ENCODE measurements at places on chromosomes 4 and X.
A peak's percentile ranks its signal among the peaks of the same experiment; 100 is the strongest.

DNA sequence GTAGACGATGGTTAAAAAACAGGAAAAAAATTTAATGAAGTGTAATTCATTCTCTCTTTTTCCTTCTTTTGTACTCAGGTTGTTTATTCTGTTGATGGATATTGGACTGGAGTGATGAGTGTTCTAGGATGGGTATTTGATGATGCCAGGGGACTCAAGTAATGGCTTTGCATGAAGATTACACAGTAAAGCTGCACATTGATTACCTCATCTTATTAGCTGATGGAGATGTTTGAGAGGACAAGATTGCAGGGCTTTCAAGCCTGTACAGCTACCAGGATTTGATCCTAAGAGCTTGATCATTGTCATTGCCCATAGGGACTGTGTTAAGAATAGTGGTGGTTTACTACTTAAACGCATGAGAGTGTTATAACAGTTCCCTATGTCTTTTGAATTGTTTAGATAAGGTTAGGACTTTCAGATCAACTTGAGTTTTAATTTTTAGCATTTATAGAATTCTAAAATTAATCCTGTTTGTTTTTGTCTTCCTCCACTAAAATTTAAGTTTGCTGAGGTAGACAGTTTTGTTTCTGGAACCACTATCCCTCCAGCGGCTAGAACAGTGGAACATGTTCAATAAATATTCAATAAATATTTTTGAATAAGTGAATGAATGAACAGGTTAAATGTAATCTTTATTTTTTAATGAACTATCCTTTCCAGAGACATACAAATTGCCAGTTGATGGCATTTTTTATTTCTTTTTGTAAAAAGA lies 58.2 kb downstream of the GAB1 start:
- no peak for DNase-seq

GRCh38 chr4:79585834-79586233 lies 177.8 kb upstream of the GK2 start:
- peak; percentile 76 for DNase-seq

DNA sequence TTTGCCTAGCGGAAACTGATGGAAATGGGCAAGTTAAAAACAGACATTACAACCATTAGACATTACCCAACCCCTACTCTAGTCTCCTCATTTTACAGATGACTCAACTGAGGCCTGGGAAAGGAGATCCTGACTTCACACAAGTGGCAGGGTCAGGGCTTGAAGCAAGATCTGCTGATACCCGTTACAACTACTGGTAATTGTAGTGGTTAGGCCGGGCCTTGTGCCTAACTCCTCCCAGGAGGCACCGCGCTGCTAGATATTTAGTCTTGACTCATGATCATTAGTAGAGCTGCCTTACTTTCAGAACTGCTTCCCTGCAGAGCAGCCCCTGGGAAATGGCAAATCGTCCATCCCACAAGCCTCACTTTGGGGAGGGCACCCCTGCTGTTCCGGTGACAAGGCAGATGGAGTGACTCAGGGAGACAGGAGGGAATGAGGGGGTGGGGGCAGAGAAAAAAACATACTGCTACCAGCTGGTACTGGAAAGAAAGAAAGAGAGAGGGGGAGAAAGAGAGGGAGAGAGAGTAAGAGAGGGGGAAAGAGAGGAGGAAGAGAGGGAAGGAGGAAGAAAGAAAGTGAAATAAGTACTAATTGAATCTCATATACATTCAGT lies 12.2 kb downstream of the ARHGEF6 start:
- no peak for DNase-seq

GRCh38 chr4:78131403-78131802 lies 74.3 kb downstream of the FRAS1 start:
- DNase-seq = no peak

DNA sequence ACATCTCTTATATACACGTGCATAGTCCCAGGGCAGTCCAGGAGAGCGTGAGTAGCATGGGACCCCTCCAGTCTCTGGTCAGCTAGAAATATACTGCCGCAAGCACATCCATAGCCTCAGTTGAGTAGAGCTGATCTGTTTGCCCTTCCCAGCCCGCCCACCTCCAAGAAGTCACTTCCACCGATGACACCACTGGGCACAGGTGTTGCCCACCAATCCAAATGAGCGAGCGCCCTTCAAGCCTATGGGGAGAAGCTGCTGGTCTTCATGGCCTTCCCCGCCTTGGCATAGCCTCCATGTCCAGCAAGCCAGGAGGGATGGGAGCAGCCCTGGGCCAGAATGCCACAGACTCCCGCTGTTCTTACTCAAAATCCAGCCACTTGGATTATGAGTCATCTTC lies 10.2 kb downstream of the DUSP9 start:
- DNase-seq = no peak

- no peak for DNase-seq
These were observed 35.2 kb downstream of the SEPTIN11 start for GRCh38 chr4:76984788-76985211.

GRCh38 chr4:149595500-149595899 lies 220.1 kb downstream of the IQCM start:
- no peak for DNase-seq

DNA sequence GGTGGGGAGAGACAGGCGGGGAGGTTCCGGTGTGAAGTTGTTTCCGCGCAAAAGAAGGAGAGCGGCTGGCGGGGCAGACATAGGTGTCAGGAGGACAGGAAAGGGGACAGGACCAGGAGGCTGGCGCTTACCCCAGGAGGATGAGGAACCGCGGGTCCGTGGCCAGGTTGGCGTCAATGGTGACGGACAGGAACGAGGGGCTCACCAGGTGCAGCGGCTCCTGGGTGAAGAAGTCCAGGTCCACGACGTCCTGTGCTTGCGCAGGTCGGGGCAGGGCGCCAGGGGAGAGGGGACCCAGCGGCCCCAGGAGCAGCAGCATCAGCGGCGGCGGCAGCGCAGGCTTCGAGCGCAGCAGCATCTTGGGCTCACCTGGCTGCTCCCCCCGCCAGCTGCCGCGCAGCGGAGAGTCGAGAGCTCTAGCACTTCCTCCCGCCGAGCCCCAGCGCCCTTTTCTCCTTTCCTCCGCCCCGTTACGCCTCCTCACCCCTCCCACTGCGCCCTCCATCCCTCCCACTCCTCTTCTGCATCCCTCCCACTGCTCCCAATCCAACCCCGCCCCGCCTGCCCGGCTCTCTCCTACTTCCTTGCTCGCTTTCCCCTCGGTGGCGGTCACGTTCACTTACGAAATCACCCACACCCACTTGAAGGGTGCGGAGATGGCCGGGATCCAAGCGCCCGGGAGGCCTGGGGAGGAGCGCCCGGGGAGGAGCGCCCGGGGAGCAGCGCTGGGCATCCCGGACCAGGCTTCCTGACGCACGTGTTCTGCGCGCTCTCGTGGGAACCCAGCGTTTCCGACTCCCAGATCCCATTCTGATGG lies at the start of gene HPSE:
Gene HPSE (minus strand): TSS at position 424 of the 817 bp plus-strand sequence. CDS start 66 bp downstream, at position 358.
- DNase-seq = peak; percentile 45

DNA sequence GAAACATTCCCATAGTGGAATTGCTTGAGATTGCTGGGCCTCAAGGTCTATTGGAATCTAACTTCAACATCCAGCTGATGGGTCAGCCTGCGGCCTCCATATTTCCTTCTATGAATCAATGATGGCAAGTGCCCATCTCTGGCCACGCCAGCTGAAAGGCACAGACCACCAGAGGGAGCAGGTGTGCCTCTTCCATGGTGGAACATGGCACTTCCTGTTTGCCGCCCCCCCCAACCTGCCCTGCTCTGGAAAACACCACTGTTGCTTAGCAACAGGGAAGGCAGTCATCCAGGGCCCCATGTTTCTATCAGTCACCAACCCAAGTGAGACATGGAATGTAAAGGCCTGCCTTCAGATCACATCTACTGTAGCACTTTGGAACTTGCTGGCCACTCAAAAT lies 11.6 kb downstream of the PAGE4 start:
- DNase-seq = peak; percentile 23

DNA sequence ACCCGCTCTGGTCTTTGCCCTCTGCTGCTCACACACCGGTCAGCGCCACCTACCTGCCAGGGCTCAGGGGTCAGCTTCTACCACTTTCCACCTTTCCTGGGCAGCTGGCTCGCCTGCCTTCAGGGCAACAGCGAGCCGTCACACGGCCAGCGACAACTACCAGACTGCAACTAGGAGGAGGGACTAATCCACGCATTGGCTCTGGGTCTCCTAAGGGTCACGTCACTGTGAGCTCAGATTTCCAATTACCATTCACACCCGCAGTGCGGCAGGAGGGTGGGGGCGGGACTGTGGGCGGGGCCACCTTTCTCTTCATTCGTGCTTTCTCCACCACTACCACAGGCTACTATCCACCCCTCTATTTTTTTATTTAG lies at the start of gene BEX5:
Gene BEX5 (minus strand): TSS at position 172 of the 374 bp plus-strand sequence. CDS start 1,712 bp downstream, outside the sequence.
- DNase-seq = peak; percentile 40

- DNase-seq = no peak
These were observed 8.9 kb downstream of the PIGG start for GRCh38 chr4:507745-508512.

DNA sequence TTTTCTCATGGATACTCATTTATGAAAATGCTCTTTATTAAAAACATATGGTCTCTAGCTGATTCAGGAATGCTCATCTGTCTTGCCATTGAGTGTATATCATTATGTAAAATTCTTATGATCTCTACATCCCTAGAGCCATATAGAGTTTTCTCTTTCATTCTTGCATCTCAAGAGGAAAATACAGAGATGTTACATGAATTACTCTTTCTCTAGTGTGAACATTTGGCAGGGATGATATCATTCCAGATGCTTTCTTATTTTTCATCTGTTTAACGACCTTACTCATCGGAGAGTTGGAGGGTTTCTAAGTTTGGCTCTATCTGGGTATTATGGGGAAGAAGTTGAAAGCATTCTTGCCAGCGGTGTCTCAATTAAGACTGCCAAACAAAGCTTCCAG lies 202.9 kb upstream of the SLC7A11 start:
- DNase-seq = no peak

GRCh38 chr4:40193016-40193571 lies 3.7 kb upstream of the RHOH start:
- no peak for DNase-seq

- DNase-seq = peak; percentile 30
These were observed 50.7 kb upstream of the NLGN4X start for GRCh38 chrX:6279277-6279909.

DNA sequence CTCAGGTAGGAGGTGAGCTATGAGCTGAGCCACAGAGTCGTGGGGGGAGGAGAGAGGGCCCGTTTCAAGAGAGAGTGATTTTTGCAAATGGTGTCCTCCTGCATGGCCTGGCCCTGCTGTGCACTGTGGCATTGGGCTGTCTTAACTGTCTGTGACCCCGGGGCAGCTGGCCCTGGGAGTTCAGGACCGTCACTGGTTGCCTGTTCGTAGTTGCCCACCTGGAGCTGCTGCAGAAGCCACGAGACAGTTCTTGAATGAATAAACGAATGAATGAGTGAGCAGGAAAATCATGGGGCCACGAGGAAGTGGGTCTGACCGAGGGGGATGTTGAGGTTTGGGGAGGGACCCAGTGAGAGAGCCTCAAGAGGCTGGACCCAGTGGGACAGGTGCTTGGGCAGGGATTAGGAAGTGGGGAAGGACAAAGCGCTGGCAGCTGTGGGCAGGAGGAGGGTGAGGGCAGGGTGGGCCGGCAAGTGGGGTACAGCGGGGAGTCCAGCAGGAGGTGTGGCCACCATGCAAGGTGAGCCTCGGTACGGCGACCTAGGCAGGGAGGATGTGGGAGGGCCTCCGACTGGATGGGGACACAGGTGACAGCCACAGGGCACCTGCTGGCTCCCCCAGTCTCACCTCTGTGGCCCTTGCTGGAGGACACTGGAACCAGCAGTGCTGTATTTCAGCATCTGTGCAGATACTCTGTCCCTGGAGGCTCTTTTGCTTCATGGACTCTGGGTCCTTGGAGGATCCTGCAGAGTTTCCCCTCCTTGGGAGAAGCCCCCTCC lies 10.2 kb downstream of the RGS12 start:
- DNase-seq = no peak

DNA sequence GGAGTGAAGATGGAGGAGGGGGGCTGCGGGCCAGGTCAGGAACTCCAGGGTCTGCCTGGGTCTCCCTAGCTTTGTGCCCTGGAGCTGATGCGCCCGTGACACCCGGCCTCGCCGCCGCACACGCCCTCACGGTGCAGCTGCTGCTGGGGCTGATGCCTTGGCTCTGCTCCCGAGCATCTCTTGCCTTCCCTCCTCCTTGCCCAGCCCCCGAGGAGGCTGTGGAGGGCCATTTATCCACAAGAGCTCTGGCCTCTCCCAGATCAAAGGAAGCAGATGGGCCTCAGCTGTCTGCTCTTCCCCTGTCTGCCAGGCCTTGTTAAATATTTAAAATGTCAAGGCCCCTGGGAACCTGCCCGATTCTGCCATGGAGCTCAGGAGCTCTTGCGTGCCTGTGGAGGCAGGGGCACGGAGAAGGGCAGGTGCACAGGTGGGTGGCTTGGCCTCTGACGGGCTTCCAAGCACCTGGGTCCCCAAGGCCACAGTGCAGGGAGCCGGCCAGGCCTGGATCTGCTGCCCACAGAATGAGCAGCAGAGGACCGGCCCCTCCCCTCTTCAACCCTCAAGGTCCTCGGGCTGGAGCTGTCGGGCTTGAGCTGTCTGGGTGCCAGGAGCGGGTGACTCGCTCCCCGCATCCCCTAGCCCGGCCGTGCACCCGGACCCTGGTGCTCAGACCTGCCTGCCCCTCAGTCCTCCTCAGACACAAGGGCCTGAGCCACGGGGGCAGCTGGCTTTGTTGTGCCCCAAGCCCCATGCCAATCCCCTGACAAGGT lies 20.3 kb downstream of the ATP2B3 start:
- DNase-seq = no peak

- no peak for DNase-seq
These were observed 55.7 kb upstream of the PPARGC1A start for GRCh38 chr4:23945451-23946017.

DNA sequence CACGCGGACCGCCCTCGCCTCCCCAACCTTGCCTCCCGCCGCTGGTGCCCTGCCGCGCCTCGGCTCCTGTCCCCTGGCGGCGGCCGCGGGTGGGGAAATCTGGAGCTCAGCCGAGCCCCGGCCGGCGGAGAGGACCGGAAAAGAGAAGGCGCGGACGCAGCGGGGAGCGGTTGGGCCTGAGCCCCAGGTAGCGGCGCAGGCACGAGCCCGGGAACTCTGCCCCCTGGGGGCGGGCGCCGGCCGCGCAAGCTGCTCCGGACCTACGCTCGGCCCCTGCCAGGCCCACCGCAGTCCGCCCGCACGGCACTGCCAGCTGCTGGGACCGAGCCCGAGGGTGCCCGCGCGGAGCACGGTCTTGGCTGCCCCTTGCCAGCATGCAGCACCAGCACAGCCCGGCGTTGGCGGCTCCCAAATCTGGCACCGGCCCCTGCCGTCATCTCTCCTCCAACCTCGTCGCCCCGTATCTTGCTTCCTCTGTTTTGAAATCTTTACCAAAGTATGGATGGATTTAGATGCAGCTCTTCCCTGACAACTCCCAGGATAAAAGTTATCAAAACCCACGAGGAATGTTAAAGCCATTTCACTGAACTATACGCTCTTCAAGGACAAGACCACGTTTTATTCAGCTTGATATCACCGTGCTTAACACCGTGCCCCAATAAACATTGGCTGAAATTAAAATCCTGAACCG lies at the start of gene PRSS12:
Gene PRSS12 (minus strand): TSS at position 161 of the 691 bp plus-strand sequence. CDS start 283 bp downstream, outside the sequence.
- no peak for DNase-seq

- no peak for DNase-seq
These were observed 52.7 kb downstream of the SLC10A7 start for GRCh38 chr4:146469022-146469421.

DNA sequence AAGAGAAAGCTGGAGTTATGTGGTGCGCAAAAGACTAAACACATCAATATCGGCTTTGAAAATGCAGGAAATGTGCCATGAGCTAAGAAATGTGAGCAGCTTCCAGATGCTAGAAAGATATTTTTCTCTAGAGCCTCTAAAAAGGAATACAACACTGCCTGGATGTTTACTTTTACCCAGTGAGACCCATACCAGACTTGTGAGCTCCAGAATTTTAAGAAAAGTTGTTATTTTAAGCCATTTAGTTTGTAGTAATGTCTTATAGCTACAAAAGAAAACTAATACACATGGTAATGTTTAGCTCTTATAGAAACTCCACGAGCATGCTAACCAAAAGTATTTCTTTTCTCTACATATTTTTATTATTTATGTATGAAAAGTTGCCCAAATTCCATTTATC lies 1389.4 kb downstream of the C4orf33 start:
- DNase-seq = no peak

All from iPS DF 19.7 (cell line).